Activated CD4-positive, alpha-beta T cell treated with anti-CD3 and anti-CD28 coated beads for 36 hours (primary cell): ENCODE measurements at places on chromosomes 13 and 19.

DNA sequence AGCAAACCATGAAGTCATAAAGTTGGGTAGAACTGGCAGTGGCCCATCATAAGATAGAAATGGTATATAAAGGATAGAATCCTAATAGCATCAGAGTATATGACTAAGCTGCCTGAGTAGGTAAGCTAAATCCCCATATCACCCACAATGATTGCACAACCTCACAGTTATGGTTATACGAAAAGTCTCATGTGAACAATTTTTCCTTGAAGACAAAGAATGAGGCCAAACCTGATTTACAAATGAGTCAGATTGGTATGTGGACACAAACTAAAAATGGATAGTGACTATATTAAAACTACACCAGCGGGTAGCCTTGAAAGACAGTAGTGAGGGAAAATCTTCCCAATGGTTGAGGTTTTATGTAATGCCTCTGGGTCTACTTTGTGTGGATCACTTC, 40.9 kb upstream of the UFM1 start:
- no peak for DNase-seq

DNA sequence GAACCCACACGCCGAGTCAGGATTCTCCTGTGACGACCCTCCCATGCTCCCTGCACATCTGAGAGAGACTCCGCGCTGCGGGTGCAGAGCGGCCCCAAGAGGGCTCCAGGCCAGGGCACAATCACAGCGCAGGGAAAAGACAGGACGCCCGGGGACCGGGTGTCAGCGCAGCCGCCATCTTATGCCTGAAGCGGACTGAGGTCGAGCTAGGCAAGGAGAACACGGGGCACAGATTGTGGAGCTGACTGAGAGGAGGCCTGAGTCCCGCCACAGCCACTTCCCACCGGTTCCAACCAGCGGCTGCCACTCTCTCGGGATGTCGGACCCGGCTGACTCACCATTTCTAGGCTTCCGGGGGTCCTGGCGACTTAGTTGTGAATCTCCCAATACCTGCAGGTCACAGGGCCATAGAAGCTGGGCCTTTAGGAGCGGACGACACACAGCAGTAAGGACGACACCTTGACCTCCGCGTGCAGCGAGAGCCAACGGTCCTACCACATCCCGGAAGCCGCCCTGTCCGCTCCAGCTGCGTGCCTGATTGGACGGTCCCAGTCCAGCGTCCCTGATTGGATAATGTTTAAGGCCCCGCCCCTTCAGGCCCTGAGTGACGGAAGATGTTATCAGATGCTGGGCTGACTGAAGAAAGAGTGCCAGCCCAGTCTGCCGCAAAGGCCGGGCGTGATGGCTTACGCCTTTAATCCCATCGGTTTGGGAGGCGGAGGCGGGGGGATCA, at the start of gene ZNF728:
Gene ZNF728 (minus strand): TSS at position 487 of the 733 bp plus-strand sequence. CDS start 146 bp downstream, at position 341.
- DNase-seq, result peak; percentile 6

DNA sequence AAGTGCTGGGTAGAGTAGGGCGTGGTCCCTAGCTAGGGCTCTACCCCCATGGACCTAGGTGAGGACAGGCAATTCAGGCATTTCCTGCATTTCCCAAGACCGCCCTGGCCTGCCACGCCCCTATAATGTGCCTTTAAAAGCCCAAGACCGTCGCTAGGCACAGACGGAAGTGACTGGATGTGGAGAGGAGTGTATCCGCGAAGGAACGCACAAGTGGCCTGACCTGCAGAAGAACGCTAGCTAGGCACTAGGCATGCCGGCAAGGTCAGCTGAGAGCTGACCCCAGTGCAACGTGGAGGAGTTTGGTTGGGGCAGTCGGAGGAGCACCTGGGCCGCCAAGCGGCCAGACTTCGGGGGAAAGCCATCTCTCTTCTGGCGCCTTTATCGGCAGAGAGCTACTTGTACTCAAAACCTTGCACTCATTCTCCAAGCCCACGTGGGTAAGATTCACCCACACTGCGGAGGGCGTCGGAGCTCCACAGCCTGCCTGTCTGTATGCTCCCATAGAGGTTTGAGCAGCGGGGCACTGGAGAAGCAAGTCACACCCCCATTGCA, 370.0 kb downstream of the FGF9 start:
- DNase-seq, result peak; percentile 38

- no peak for DNase-seq
Measured at GRCh38 chr19:53871454-53871853, 3.8 kb downstream of the MYADM start.

GRCh38 chr19:18610245-18610555, 2.5 kb upstream of the TMEM59L start:
- no peak for DNase-seq

- DNase-seq, result no peak
Measured at GRCh38 chr13:40275636-40276035, 390.8 kb downstream of the FOXO1 start.

DNA sequence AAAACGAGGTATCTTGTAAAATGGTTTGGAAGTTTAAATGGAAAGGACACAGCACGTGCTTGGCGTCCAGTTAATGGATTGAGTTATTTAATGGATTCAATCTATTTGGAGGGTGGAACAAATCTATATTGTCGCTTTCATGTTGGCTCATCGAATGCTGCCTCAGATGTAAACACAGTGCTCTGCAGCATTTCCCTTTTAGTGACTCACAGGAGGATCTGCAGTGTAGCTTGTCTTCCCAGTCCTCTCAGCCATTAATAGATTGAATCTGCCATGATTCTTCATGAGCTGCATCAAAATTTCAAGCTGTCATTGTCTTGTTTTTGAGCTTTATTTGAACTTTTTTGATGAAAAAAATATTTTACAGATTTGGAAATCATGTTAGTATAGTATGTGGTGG, 44.7 kb downstream of the DHRS12 start:
- no peak for DNase-seq

DNA sequence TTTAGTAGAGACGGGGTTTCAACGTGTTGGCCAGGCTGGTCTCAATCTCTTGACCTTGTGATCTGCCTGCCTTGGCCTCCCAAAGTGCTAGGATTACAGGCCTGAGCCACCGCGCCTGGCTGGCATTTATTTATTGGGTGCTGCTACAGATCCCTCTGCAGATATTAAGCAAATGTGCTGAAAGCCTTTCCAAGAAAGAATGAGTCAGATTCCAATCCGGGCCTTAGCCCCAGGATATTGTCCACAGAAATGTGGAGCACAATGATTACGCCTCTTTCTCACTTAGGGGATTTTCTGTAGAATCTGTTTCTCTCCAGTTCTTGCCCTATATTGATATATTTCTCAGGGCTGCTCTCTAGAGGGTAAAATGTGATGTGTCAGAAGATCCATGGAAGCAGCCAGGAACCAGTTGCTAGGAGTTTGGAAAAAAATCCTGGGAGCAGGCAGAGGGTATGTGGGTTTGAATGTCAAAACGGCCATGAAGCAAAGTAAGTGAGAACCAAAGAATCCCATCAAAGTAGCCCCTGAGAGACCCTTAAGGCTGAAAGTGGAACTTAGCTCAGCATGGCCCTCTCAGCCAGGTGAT, 24.8 kb upstream of the IGFL4 start:
- no peak for DNase-seq

- no peak for DNase-seq
Measured at GRCh38 chr13:34164582-34164981, 346.6 kb downstream of the RFC3 start.

DNA sequence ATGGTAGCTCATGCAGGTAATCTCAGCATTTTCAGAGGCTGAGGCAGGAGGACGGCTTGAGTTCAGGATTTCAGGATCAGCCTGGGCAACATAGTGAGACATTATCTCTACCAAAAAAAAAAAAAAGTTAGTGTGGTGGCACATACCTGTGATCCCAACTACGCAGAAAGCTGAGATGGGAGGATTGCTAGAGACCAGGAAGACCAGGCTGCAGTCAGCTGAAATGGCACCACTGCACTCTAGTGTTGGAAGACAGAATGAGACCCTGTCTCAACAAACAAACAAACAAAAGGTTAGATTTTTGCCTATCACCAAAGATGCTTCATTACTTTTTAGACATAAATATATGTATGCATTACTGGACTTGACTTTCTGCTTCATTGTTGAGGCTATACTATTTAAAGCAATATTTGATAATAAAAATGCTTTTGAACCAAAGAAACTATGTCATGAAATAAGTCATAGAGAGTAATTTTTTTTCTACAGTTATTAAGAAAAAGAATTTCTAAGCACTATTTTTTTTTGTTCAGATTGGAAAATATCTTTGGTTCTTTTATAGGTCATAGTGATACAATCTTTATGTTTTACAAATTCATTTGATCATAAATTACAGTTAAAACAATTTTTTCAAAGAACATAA, 1180.1 kb upstream of the ATXN8OS start:
- DNase-seq, result no peak

DNA sequence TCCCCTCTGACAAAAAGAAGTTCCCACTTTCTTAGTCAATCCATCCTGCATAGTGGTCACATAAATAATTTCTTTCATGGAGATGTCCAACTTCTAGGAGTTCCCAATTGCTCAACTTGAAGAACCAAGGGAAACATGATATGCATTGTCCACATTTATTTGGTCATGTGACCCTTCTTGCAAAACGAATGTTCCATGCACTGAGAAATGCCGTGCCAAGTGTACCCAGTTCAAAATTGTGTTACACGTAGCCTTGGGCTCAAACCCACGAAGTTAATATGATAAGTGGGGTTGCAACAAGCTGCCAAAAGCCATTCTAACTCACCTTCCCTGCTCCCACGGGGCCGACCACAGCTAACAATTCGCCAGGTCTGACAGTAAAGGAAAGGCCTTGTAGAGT, 113.1 kb downstream of the ABCC4 start:
- DNase-seq, result no peak
